ENCODE measurements at places on chromosomes 5 and 9.

DNA sequence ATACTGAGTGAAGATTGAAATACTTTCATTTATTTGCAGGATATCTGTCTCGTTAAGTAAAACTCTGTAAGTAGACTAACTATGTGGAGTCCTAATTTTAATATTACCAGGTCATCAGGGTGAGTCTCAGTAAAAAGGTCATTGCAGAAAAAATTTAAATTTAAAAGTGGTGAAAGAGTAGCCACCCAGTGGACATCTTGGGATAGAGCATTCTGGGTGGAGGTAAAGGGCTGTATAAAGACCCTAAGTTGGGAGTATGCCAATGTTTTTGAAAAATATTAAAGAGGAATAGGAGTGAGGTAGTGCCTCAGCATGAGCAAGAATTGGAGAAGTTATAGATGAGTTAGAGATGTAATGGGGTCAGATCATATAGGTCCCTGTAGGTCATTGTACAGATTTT lies 145.5 kb downstream of the HMHB1 start:
- DNase-seq, result no peak

- DNase-seq, result no peak
Measured at GRCh38 chr5:40770764-40771163, 15.0 kb upstream of the TTC33 start.

GRCh38 chr5:68122439-68123328 lies 92.9 kb upstream of the PIK3R1 start:
- DNase-seq, result no peak

- no peak for DNase-seq
Measured at GRCh38 chr5:133635051-133635450, 22.7 kb upstream of the FSTL4 start.

GRCh38 chr5:180071531-180072255 lies at the start of gene RNF130:
TSS of gene RNF130 (minus strand) at chr5:180071759. CDS start at chr5:180071702, 57 bp downstream.
- DNase-seq, result no peak

DNA sequence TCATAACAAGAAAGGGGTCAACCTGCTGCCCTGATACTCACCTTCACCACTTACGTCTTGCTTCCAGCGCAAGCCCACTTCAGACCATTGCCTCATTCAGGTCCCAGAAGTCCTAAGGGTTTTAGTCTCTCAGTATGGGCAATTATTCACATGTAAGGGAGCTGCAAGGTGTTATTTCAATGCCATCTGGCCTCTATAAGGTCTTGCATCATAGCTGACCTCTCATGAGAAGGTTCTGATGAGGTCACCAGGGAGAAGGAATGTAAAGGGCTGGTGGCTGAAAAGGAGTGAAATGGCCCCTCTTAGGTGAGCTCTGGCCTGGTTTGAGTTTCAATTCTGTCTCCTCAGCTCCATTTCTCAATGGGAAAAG lies 1.5 kb upstream of the MARCHF3 start:
- no peak for DNase-seq

GRCh38 chr9:136060671-136061371 lies 34.3 kb downstream of the NACC2 start:
- no peak for DNase-seq

- no peak for DNase-seq
Measured at GRCh38 chr5:1418238-1418920, 26.9 kb downstream of the SLC6A3 start.

DNA sequence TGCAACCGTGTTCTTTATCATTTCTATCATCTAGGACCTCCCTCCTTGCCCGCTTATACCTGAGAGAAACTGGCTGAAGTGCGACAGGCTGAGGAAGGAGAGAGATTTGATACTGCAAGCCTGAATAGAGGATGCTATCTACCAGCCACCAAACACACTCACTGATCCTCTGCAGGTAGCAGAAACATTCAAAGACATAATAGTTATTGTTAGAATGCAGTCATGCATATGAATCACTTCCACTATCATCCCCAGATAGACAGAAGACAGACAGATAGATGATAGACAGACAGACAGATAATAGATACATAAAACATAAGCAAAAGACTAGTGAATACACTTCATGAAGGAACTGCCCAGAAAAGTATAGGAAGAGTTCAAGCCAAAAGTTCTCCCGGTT lies 32.9 kb downstream of the FAM81B start:
- DNase-seq, result no peak

Data from SK-N-MC (cell line).